ENCODE measurements at places on chromosomes 1 and 21.

DNA sequence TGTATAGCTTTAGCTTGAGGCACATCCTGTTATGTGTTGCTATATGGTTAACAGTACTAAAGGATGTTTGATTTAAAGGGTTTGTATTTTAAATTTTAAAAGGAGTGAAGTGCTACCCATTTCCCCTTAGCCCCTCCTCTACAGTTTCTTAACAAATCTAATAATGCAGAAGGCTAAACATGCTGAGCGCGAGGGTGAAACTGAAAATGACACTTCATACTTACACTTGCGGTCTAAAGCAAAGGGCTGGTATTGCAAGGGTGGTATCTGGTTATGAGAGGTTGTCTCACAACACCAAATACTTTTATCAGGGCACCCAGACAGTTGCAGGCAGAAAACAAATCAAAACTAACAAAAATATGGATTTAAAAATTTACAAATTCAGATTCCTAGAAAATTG, 172.3 kb downstream of the SIPA1L2 start:
- no peak for DNase-seq

GRCh38 chr1:65469889-65470340, 49.4 kb downstream of the LEPR start:
- DNase-seq = no peak

DNA sequence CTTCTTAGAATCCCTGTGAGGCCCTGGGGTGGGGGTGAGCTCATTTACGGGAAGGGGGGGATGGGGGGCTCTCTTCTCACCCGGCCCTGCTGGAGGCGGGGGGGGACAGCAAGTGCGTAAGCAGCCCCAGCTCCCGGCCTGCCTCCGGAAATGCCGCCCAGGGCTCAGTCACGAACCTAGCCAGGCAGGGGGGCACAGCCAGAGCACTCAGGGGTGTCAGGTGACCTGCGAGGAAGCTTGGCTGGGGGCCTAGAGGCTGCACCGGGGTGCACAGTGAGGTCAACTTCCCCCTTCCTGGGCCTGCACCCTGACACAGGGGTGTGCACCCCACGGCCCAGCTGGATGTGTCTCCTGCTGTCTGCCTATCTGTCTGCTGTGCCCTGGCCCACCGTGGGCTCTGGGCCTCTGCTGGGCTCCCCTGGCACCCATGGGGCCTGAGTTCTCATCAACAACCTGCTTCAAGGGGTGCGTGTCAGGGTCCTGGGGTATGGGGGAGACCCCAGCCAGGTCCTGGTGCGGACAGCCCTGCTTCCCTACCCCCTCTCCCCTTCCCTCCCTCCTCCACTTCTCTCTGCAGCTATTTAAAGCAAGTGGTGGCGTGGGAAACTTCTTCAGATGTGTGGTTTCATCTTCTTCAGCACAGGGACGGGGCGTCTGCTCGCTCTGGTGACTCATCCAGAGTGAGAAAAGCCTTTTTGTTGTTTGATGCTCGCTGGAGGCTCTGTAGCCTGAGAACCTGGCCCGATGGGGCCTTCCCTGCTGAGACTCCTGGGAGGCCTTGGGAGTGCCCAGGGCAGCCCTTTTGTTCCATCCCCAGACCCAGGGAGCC, 92.5 kb upstream of the RUNX3 start:
- DNase-seq = peak; percentile 91

GRCh38 chr1:198657550-198658064, 18.8 kb downstream of the PTPRC start:
- DNase-seq = no peak

DNA sequence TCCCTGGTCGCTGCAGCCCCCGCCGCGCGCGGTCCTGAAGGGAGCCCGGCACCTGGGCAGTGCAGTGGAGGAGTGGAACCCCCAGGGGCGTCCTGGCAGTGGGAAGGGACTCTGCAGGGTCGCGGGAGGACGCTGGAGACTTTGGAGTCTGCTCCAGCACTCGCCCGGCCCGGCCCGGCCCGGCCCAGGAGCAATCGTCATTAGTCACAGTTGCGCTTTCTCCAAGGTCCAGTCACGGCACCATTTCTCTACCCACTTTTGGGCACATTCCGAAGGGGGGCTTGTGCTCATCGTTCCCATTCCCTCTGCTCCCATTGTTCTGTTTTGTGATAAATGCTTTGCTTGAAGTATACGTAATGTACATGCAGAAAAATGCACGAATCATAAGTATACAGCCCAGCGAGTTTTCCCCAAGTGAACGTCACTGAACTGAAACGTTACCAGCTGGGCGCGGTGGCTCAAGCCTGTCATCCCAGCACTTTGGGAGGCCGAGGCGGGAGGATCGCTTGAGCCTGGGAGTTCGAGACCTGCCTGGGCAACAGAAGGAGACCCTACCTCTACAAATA, 999 bp downstream of the THAP3 start:
- DNase-seq = no peak

DNA sequence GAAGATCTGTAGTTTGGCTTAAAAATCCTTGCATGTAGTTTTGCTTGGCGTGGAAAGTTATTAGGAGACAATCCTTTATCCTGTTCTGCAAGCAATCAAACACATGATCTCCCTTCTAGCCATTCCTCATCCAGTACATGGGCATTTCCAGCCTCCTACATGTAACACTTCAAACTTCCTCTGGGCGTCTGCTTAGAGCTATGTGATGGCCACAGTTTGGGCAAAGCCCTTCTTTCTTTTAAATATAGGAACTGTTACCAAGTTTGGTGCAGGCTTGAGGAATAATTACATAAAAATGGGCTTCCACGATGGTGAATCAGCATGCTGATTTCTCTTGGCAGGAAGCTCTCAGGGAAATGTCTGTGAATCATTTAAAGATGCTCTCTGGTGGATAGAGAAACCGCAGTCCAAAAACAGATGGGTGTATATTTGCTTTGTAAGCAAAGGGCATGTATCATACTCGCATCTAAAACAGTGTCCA, 176.9 kb upstream of the FMN2 start:
- DNase-seq = no peak

DNA sequence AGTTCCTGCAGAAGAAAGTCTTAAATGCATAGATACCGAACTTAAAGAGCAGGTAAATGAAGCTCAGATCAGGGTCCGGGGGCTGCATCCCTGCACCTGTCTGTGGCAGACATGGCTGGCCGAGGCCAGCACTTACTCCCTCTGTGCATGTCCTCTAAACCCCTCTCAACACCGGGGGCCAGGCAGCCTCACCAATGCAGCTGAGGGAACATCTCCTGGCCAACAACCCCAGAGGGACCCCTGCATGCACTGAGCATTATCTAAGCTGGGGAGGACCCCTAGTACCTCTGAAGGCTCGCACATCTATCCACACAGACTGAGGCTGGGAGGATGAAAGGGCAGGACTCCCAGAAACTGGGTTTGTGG, 18.4 kb downstream of the TTC34 start:
- DNase-seq = no peak

GRCh38 chr1:25198663-25199252, 33.5 kb downstream of the SYF2 start:
- no peak for DNase-seq

DNA sequence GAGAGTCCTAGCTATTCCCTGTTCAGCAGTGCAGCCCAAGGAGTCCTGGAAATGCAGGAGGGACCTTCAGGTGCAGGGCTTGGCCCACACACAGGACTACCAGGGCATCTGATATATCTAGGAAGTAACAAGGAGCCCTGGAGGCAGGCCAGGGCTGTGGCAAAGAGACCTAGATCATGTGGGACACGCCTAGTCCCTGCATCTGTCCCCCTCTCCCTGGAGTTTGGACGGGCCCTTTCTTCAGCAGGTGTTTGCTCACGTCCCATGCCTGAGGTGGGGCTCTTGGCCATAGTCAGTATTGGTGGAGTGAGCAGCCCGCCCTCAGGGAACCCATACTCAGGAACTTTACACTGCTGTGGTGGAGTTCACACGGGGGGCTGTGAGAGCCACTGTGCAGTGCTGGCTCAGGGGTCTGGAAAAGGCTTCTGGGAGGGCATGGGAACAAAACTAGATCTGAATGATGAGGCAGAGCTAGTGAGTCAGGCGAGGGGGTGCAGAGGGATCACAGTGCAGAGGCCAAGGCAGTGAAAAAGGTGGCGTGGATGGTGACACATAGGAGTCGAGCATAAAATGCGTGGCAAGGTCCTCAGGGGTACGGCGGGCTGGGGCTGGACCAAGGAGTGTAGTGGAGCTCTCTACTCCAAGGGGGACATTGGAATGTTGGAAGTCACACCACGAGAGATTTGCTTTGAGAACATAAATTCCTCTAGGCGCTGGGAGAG, 25.6 kb downstream of the TMEM53 start:
- DNase-seq = no peak

DNA sequence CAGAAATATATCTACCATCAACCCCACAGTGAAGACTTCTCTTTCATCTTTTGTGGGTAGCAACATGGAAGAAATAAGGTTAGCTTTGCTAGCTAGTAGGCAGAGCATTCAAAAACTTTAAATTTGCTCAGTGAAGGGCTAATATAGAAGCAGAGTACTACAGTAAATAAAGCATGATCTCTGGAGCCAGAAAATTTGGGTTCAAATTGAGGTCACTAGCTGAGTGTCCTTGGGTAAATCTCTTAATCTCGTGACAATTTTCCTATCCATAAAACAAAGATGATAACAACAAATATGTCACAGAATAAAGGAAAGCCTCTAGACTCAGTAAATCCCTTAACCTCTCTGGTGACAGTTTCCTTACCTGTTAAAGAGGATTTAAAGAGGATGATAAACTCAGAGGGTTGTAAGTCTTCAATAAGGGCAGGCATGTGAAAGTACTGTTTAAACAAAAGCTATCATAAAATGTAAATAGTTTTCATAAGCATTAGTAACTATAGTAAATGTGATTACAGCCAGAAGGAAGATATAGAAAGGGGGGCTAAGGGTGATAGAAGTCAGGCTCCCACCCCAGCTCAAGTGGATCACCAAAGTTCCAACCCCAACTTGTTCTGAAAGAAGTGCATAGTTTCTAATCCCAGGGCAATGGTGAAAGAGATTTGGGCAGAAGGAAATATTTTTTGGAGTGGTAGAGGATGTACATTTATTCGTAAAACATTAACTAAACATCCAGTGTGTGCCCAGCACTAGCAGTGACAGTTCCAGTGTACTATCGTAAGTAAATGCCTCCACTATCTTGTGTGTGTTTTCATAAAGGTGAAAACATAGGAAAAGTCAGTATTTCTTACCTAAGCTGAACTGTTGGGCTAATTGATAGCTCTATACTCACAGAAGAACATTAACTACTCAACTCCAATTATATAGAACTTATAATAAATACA, 24.8 kb downstream of the TM2D1 start:
- no peak for DNase-seq

GRCh38 chr1:109975718-109976117, 8.8 kb upstream of the AHCYL1 start:
- no peak for DNase-seq

- no peak for DNase-seq
These were observed 19.5 kb downstream of the IFFO2 start for GRCh38 chr1:18936814-18937481.

DNA sequence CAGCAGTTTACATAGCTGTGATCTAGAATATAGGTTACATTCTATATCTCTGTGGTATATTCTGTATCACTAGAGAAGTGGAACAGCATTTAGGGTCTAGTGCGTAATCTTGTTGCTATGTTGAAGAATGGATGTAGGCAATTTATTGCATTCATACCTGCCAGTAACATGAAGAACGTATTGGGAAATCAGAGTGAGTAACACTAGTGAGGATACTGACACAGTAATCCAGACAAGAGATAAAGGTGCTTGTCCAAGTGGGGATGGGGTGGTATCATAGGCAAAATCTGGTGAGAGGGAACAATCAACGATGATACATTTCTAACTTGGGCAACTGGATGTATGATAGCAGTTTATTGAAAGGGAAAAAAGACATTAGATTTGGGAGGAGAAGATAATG, 9.8 kb downstream of the PPP2R5A start:
- no peak for DNase-seq

DNA sequence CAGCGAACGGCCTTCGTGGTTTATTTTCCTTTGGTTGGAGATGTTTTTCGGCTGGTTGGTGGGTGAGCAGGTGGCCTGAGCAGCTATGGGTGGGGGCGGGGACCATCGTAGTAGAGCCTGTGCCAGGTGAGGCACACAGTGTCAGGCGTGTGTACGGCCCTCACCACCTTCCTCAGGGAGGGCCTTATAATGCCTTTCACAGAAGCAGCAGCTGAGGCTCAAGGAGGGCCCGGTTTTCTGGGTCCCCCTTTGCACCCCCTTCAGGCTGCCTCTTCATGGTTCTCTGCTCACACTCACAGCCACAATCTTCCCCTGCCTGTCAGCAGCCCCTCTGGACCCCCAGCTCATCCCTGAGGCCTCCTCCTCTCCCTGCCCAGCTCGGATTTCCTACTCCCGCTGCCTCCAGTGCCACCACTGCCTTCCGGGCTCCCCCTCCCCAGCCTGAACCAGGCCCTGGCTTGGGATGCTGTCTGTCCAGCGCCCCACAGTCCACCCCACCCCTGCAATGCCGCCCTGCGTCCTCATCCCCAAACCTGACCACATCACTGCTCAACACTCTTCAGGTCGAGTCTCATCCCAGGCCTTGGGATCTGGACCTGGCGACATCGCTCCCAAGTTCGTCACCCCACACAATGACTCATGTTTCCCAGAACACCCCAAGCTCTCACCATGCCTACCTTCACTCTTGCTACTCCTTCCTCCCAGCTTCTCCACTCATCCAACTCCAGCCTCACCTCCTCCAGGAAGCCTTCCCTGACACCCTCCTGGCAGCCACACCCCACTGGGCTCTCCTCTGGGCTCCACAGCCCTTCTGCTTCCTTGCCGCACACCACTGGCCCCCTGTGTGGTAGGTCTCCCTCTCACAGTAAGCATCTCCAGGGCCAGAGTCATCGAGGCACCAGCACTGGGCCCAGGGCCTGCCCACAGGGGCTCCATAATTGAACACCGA, 53.9 kb downstream of the DMRTB1 start:
- DNase-seq = no peak

- no peak for DNase-seq
These were observed 1.5 kb upstream of the MAGI3 start for GRCh38 chr1:113388621-113389358.

GRCh38 chr1:30534551-30534940, 188.8 kb downstream of the MATN1 start:
- DNase-seq = no peak

DNA sequence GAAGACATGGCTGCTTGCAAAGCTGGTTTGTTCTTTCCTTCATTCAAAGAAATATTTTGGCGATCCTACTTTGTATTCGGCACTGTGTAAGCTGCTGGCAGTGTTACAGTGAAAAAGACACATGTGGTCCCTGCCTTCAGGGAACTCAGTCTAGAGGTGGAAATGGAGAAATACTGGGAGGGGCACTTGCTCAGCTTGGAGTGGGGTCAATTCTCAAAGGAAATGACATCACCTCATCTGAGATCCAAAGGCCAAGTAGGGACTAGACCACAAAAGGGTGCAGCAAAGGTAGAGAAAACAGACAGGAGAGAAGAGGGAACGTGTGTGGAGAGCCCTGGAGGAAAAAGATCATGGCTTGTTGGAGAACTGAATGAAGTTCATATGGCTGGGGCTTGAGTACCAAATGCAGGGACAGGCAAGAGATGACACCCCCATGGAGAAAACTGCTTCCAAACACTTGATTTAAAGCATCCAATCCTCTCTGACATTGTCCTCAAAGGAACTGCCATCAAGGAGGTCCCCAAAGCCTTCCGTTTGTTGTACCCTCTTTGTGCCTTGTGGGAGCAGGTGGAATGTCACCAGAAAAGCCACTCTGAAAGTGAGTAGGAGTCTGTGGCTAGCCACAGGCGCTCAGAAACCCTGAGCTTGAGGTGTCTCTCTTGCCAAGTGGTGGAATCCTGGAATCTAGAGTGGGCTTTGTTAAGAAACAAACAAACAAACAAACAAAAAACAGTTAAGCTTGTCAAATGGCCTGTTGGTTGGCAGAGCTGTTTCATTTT, 48.3 kb upstream of the TDRD10 start:
- DNase-seq = no peak

GRCh38 chr1:78894811-78895210, 111.7 kb downstream of the ADGRL4 start:
- DNase-seq = no peak
